ENCODE measurements at places on chromosomes 1 and 21. TPM values are rescaled to one million over a fixed set of nuclear protein-coding genes. Genes with fewer than 3 reads are reported as not detected.

Gene SPRR4
- polyA plus RNA-seq: not detected

Gene SLC22A15
- polyA plus RNA-seq: 13.1 TPM

Gene HSPB7
- not detected for polyA plus RNA-seq

Gene LRRC71
- not detected for polyA plus RNA-seq

Gene S100A12
- not detected for polyA plus RNA-seq

Gene SPATA1
- polyA plus RNA-seq: not detected

Gene SLC2A1
- 7.5 TPM for polyA plus RNA-seq

Gene LENEP
- polyA plus RNA-seq: not detected

Gene DMRTA2
- not detected for polyA plus RNA-seq

Gene TFB2M
- 17.7 TPM for polyA plus RNA-seq

Gene HSD3B2
- not detected for polyA plus RNA-seq

Gene GPR161
- polyA plus RNA-seq: 2.0 TPM

Gene SMCP
- polyA plus RNA-seq: not detected

Gene KCNJ15
- not detected for polyA plus RNA-seq

Gene DNALI1
- polyA plus RNA-seq: 9.0 TPM

Gene FMO5
- 4.6 TPM for polyA plus RNA-seq

Gene BRINP3
- polyA plus RNA-seq: 10.5 TPM

Gene ATP6V0B
- 558 TPM for polyA plus RNA-seq

Gene NAV1
- 6.2 TPM for polyA plus RNA-seq

Gene RGS7
- 71.2 TPM for polyA plus RNA-seq

Gene FAM72A
- 3.9 TPM for polyA plus RNA-seq

Gene KCNT2
- polyA plus RNA-seq: 3.4 TPM

Gene SOAT1
- polyA plus RNA-seq: 3.9 TPM

Gene PLEKHA6
- 3.3 TPM for polyA plus RNA-seq

Gene OR2W3
- polyA plus RNA-seq: not detected
